ENCODE measurements at places on chromosomes 6 and 20. TPM values are rescaled to one million over a fixed set of nuclear protein-coding genes. Genes with fewer than 3 reads are reported as not detected.

Gene KIFC1
- 32.0 TPM for total RNA-seq

Gene SLA2
- not detected for total RNA-seq

Gene DYNLT2
- 1.9 TPM for total RNA-seq

Gene OVOL2
- total RNA-seq = not detected

Gene DEK
- total RNA-seq = 64.3 TPM

Gene GRM1
- total RNA-seq = 0.31 TPM

Gene DUSP15
- total RNA-seq = 2.5 TPM

Gene L3MBTL1
- 26.5 TPM for total RNA-seq

Gene KCNG1
- 3.7 TPM for total RNA-seq

Gene REM1
- total RNA-seq = not detected

Gene KIF6
- 11.6 TPM for total RNA-seq

Gene PRICKLE4
- total RNA-seq = 0.31 TPM

Gene SNAI1
- 0.33 TPM for total RNA-seq

Gene RBM24
- not detected for total RNA-seq

Gene SSTR4
- not detected for total RNA-seq

Gene INSM1
- total RNA-seq = not detected

Gene CYP21A2
- total RNA-seq = not detected

Gene BTN1A1
- not detected for total RNA-seq

Gene PDE7B
- total RNA-seq = 10.0 TPM

Gene MUCL3
- total RNA-seq = not detected

Gene C20orf202
- total RNA-seq = under 0.01 TPM

Gene MUC21
- total RNA-seq = not detected

Gene IPCEF1
- 0.36 TPM for total RNA-seq

Gene METTL24
- total RNA-seq = not detected

Gene WDR27
- 24.4 TPM for total RNA-seq

Gene SOX18
- total RNA-seq = 0.34 TPM

Gene PACRG
- total RNA-seq = not detected

Gene HDAC2
- total RNA-seq = 104 TPM

Gene MAFB
- total RNA-seq = 1.5 TPM

Gene SGK2
- 0.46 TPM for total RNA-seq

Gene HLA-DPB1
- total RNA-seq = 26.9 TPM

Gene FAM162B
- not detected for total RNA-seq

Gene RPL10A
- total RNA-seq = 1,278 TPM

Gene MMUT
- total RNA-seq = 15.5 TPM

Gene KIAA1755
- total RNA-seq = 1.3 TPM

Gene CST4
- not detected for total RNA-seq

Gene TFAP2B
- total RNA-seq = under 0.01 TPM

Gene SLC24A3
- not detected for total RNA-seq

Gene PXDC1
- 39.6 TPM for total RNA-seq

Gene PLCB4
- total RNA-seq = 1.00 TPM

Gene KCNK5
- not detected for total RNA-seq

Gene PM20D2
- total RNA-seq = 3.8 TPM
